Endothelial cell (in vitro differentiated cells): ENCODE measurements at places on chromosomes 4 and X. TPM values are rescaled to one million over a fixed set of nuclear protein-coding genes. Genes with fewer than 3 reads are reported as not detected.

The ALAS2 gene
- total RNA-seq = not detected

The TMEM144 gene
- 5.7 TPM for total RNA-seq

DNA sequence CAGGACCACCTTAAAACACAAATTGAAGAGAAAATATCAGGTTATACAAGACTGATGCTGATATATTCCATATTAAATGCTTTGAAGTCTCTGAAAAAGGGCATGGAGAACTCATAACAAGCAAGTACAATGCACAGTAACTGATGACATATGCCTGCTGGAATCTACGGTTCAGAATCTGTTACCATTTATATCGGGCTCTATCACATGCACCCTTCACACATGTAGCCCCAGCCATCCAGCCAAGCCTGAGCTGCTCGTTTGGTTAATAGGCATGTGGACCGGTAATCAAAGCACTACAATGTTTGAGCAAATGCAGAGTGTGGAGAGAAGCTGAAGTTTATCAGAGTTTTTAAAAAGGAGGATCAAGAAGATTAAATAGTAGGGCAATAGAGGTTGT lies 11.8 kb downstream of the COMMD8 start:
- H3K27me3 ChIP-seq = no peaks in the 10 kb centered on the region
- no peak for DNase-seq
- H3K36me3 ChIP-seq = no peaks in the 10 kb centered on the region
- H3K4me3 ChIP-seq = no peak overlapping the region
- no peaks in the 10 kb centered on the region for H3K4me1 ChIP-seq

- H3K36me3 ChIP-seq = no peaks in the 10 kb centered on the region
- H3K4me3 ChIP-seq = no peak overlapping the region
- DNase-seq = no peak
- no peaks in the 10 kb centered on the region for H3K4me1 ChIP-seq
- H3K27me3 ChIP-seq = no peaks in the 10 kb centered on the region
These were observed 320.5 kb upstream of the TET2 start for GRCh38 chr4:104826171-104826570.

DNA sequence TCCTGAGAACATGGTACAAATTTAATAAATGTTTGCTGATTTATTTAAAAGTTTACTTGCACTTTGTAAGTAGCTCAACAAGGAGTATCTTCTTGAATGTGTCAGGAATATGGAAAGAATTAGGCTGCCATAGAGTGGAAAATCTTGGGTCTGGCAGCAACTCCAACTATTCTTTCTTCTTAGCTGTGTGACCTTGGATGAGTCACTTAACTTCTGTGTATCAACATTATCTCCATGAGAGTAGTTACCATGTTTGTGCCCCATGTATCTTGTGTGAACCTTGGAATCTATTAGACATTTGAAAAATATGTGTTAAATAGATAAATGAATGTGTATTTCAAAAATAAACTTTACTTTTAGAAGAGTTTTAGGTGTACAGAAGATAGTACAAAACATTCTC lies 348.8 kb downstream of the GBA3 start:
- no peaks in the 10 kb centered on the region for H3K36me3 ChIP-seq
- no peak overlapping the region for H3K27ac ChIP-seq
- no peaks in the 10 kb centered on the region for H3K27me3 ChIP-seq

- H3K4me1 ChIP-seq = no peaks in the 10 kb centered on the region
- no peak for DNase-seq
- no peak overlapping the region for H3K4me3 ChIP-seq
- no peak overlapping the region for H3K27ac ChIP-seq
These were observed 1000.1 kb upstream of the LCORL start for GRCh38 chr4:19021617-19022016.

DNA sequence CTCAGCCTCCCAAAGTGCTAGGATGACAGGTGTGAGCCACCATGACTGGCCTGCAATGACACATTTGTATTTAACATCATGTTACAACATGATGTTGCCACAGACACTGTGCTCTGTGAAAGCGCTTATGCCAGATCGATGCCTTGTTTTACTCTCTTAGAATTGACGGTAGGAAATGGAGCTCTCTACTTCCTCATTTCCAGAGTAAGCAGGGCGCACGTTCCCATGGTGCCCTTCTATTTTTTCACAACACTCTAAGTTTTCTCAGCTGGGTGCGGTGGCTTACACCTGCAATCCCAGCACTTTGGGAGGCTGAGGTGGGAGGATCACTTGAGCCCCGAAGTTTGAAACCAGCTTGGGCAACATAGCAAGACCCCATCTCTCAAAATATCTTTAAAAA lies 60.7 kb upstream of the DHRSX start:
- no peaks in the 10 kb centered on the region for H3K27me3 ChIP-seq
- no peaks in the 10 kb centered on the region for H3K4me1 ChIP-seq
- no peak overlapping the region for H3K27ac ChIP-seq
- no peaks in the 10 kb centered on the region for H3K36me3 ChIP-seq
- no peak for DNase-seq

The PDZD4 gene
- 2.6 TPM for total RNA-seq

GRCh38 chr4:63106600-63106999 lies 1302.7 kb downstream of the TECRL start:
- peak overlapping the region; percentile 95 for H3K27ac ChIP-seq
- peaks cover 15% of the 10 kb centered on the region for H3K4me1 ChIP-seq
- H3K27me3 ChIP-seq = no peaks in the 10 kb centered on the region
- no peaks in the 10 kb centered on the region for H3K36me3 ChIP-seq
- no peak overlapping the region for H3K4me3 ChIP-seq
- no peak for DNase-seq

GRCh38 chrX:139192386-139192961 lies 338.1 kb upstream of the F9 start:
- peaks cover 14% of the 10 kb centered on the region for H3K4me1 ChIP-seq

DNA sequence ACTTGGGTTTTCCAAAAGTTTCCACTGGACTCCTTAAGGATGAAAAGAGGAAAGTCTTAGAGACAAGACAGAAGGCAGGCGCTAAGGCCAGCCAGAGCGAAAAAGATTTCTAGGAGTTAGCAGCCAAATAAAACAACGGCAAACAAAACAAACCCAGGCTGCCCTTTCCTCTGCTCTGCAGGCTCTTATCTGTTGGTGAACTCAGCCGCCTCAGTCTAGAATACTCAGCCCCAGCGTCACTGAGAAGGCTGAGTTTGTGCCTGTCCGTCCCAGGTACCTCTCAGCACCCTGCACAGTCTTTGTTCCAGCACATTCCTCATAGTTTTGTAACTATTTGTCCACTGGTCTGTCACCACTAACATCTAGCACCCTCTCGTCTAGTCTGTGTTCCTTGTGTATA lies 75.6 kb upstream of the FAM9C start:
- H3K36me3 ChIP-seq = no peaks in the 10 kb centered on the region
- no peak overlapping the region for H3K4me3 ChIP-seq
- no peak overlapping the region for H3K27ac ChIP-seq
- no peak for DNase-seq
- no peaks in the 10 kb centered on the region for H3K27me3 ChIP-seq

The DYNLT3 gene
- total RNA-seq = 13.4 TPM

- no peak for DNase-seq
- H3K4me1 ChIP-seq = peaks cover 9% of the 10 kb centered on the region
- H3K36me3 ChIP-seq = no peaks in the 10 kb centered on the region
- H3K27me3 ChIP-seq = peaks cover 1% of the 10 kb centered on the region
- no peak overlapping the region for H3K27ac ChIP-seq
These were observed 445.5 kb upstream of the NDST3 start for GRCh38 chr4:117588771-117589170.

DNA sequence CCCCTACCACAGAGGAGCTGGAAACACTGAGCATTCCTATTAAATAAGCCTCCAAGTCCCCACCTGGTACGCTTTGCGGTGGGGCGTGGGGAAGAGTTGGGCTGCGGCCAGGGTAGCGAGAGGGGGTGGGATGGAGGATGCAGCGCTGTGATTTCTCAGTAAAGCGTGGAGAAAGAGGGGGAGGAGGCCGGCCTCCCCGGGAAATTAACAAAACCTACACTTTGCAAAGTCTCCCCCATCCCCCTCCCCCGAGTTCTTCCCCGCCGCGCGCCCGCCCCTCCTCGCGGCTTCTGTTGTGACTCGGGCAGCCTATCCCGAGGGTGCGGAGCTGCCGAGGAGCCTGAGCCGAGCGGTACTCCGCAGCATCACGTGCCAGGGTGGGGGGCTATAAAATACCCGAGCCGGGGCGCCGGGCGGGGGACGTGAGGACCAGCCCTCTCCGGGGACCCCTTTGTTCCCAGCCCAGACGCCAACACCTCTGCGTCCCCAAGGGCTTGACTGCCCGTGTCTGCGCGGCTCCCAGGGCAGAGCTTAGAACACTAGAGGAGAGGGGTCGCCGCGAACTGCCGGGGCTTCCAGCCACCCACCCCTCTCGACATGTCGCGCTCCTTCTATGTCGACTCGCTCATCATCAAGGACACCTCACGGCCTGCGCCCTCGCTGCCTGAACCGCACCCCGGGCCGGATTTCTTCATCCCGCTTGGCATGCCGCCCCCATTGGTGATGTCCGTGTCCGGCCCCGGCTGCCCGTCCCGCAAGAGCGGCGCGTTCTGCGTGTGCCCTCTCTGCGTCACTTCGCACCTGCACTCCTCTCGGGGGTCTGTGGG lies at the start of gene GSX2:
Gene GSX2, plus strand, starts transcription at position 416 of the 827 bp plus-strand sequence. Its CDS starts 182 bp downstream, at position 598.
- no peak for DNase-seq
- peak within 1 kb of the TSS; percentile 37 for H3K4me3 ChIP-seq
- no peak within 1 kb of the TSS for H3K27ac ChIP-seq
- H3K4me1 ChIP-seq = peaks cover 50% of the 10 kb centered on the region

- no peaks in the 10 kb centered on the region for H3K36me3 ChIP-seq
- no peaks in the 10 kb centered on the region for H3K27me3 ChIP-seq
- no peak overlapping the region for H3K27ac ChIP-seq
- no peak for DNase-seq
- H3K4me1 ChIP-seq = no peaks in the 10 kb centered on the region
- no peak overlapping the region for H3K4me3 ChIP-seq
These were observed 286.3 kb upstream of the AGA start for GRCh38 chr4:177728361-177729152.

DNA sequence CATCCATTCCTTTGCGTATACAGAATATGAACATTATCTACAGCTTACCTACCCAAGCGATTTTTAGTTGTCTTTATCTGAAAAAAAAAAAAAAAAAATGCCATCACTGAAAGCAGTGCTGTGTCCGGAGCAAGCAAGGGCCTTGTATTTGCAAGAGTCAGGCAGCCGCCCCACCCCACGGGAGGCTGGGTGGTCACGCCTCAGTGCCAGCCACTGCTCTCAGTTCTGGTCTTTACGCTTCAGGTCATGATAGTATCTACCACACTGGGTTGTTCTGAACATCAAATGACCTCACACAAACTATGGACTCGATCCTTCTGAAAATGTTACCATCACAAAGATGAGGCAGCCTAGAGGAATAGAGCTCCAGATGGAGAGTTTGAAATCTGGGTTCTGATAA lies 62.7 kb upstream of the HELT start:
- H3K36me3 ChIP-seq = no peaks in the 10 kb centered on the region
- no peak for DNase-seq
- no peak overlapping the region for H3K4me3 ChIP-seq
- no peaks in the 10 kb centered on the region for H3K27me3 ChIP-seq
- no peak overlapping the region for H3K27ac ChIP-seq

- H3K4me1 ChIP-seq = peaks cover 22% of the 10 kb centered on the region
- H3K27ac ChIP-seq = peak overlapping the region; percentile 28
- H3K27me3 ChIP-seq = peaks cover 5% of the 10 kb centered on the region
- DNase-seq = no peak
- H3K36me3 ChIP-seq = peaks cover 4% of the 10 kb centered on the region
These were observed 50.8 kb upstream of the SETD7 start for GRCh38 chr4:139606579-139607501.

The CACNA1F gene
- 0.59 TPM for total RNA-seq

- H3K27me3 ChIP-seq = peaks cover 9% of the 10 kb centered on the region
- H3K4me1 ChIP-seq = peaks cover 4% of the 10 kb centered on the region
- no peaks in the 10 kb centered on the region for H3K36me3 ChIP-seq
These were observed 62.9 kb upstream of the ADRA2C start for GRCh38 chr4:3703343-3703676.

GRCh38 chr4:41214825-41215146 lies 444 bp upstream of the APBB2 start:
- H3K4me1 ChIP-seq = peaks cover 41% of the 10 kb centered on the region
- peaks cover 14% of the 10 kb centered on the region for H3K27me3 ChIP-seq
- H3K36me3 ChIP-seq = peaks cover 9% of the 10 kb centered on the region
- peak overlapping the region; percentile 94 for H3K4me3 ChIP-seq
- DNase-seq = no peak
- no peak overlapping the region for H3K27ac ChIP-seq

DNA sequence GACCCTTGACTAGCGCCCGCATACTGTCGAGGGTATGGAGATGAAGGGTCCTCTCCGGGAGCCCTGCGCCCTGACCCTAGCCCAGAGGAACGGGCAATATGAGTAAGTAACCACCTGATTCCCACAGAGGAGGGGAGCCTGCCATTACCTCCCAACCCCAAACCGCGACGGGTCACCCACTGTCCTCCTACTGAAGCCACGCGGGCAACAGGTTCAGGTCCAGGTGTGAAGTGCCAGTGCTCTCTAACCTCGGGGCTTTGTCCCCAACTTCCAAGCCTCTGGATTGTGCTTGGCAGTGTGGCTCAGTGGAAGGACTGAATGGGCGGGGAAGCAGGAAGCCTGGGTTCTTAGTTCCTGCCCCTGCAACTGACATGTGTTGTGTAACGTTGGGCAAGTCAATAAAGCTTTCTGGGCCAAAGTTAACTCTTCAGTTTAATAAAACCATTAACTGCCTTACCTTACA lies 694 bp downstream of the OCRL start:
- H3K4me3 ChIP-seq = peak overlapping the region; percentile 82
- H3K27ac ChIP-seq = no peak overlapping the region
- peak; percentile 4 for DNase-seq
- H3K4me1 ChIP-seq = peaks cover 5% of the 10 kb centered on the region
- H3K36me3 ChIP-seq = no peaks in the 10 kb centered on the region

The RBMXL3 gene
- total RNA-seq = not detected

GRCh38 chr4:10655968-10656367 lies 28.6 kb downstream of the CLNK start:
- no peak overlapping the region for H3K27ac ChIP-seq
- H3K4me1 ChIP-seq = no peaks in the 10 kb centered on the region
- peaks cover 2% of the 10 kb centered on the region for H3K27me3 ChIP-seq
- H3K36me3 ChIP-seq = no peaks in the 10 kb centered on the region

The KANTR gene
- 10.5 TPM for total RNA-seq

GRCh38 chr4:20639346-20639745 lies 60.9 kb upstream of the PACRGL start:
- no peak overlapping the region for H3K27ac ChIP-seq
- no peak for DNase-seq
- peaks cover 5% of the 10 kb centered on the region for H3K27me3 ChIP-seq
- no peak overlapping the region for H3K4me3 ChIP-seq
- H3K4me1 ChIP-seq = no peaks in the 10 kb centered on the region
